Suppressor macrophage (primary cell): ENCODE measurements at places on chromosomes 11 and 22.

DNA sequence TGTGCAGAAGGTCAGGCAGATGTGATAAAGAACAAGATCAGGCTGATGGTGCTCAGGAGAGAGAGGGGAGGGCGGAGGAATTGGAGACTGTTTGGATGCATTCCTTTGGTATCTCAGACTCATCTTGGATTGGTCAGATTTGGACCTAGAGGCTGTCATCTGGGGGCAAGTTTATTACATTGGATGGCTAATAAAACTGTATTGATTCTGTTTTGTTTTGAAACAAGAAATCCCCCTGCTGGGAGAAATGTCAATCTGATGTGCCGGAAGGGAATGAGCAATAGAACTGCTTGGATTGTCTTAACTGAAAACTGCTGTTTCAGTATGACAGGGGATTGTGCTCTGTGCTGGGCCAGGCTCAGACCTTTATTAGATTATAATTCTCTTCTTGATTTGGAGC is 25.5 kb upstream of the CCDC90B start:
- no peak for DNase-seq

DNA sequence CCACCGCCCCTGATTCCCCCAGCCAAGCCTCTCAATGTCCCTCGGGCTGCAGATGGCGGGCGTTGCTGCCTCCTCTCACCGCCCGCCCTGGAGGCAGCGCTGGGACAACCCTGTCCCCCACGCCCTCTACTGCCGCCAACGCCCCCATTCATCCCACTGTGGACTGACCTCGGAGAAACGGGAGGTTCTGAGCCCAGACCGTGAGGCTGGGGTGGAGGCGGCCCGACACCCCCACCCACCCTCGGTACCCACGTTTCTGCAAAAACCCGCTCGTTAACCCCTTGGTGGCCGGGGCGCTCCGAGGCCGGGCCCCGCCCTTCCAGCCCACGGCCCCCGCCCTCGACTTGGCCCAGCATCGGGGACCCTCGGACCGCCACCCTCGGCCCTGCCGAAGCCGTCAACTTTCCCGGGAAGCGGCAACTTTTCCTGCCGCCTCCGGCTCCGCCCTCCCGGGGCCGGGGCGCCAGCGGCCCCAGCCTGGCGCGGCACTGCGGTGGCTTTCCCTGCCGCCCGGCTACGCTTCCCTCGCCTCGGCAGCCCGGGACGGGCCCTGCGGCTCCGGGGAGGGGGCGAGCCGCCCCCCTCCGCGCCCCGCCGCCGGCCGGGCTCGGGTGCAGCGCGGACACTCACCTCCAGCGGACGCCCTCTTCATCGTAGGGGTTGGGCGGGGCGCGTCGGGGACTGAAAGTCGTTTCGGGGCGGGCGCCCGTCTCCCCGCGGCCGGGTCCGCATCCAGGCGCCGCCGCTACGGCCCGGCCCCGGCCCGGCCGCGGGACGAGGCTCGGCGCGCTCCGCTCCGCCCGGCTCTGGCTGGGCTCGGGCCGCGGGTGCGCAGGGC is 458 bp downstream of the RTN4R start:
- DNase-seq = peak; percentile 12

- DNase-seq = no peak
These were observed 65.9 kb downstream of the BLID start for GRCh38 chr11:122050021-122050690.

GRCh38 chr11:45546366-45546765 is 119.1 kb downstream of the CHST1 start:
- DNase-seq = peak; percentile 7

- peak; percentile 8 for DNase-seq
These were observed 57.0 kb upstream of the ADORA2A start for GRCh38 chr22:24370401-24370800.

- DNase-seq = no peak
These were observed 3.3 kb downstream of the MRPL49 start for GRCh38 chr11:65125197-65126056.

- no peak for DNase-seq
These were observed 4.9 kb downstream of the TKFC start for GRCh38 chr11:61337706-61338470.

GRCh38 chr11:8060801-8061554 is 20.0 kb upstream of the TUB start:
- no peak for DNase-seq

DNA sequence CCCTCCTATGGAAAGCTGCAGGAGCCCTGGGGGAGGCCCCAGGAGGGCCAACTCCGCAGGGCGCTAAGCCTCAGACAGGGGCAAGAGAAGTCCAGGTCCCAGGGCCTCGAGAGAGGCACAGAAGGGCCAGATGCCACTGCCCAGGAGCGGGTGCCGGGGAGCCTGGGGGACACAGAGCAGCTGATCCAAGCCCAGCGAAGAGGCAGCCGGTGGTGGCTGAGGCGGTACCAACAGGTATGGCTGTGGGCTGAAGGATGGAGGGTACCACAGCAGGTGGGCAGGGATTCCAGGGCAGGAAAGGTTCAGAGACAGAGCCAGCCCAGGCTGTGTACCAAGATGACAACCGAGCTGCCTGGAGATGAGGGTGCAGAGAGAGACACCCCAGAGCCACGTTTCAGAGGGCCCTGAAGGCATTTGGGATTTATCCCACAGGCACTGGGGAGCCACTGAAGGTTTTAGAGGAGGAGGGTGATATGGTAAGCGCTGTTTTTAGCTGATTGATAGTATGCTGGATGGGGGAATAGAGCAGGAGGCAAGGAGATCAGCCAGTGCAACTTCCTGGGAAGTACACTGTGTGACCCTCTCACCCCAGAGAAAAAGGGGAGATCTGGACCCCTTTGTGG is 412 bp downstream of the C11orf86 start:
- DNase-seq = no peak

DNA sequence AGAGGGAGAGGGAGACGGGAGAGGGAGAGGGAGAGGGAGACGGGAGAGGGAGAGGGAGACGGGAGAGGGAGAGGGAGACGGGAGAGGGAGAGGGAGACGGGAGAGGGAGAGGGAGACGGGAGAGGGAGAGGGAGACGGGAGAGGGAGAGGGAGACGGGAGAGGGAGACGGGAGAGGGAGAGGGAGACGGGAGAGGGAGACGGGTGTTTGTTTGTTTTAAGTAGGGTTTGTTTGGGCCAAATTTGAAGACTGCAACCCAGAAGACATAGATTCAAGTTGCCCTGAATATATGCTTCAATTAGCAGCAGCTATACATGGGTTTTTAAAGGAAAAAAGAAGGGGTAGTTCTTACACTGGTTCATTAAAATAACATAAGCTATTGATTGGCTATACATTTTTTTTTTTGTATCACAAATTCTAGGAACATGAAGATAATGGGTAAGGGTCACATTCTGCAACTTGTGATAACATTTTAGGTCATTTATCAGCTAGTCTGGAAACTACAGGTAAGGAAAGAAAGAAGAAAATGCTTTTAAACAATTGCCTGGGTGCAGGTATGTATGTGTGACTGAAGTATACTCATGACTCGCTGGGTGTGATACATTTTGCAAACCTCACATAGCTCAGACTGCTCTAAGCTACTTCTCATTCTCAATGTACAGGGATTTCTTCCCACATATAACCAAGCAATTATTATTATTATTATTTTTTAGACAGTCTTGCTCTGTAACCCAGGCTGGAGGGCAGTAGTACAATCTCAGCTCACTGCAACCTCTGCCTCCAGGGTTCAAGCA is 67.3 kb downstream of the MCHR1 start:
- no peak for DNase-seq

GRCh38 chr22:36425977-36426523 is 38.3 kb upstream of the MYH9 start:
- DNase-seq = peak; percentile 85

- DNase-seq = no peak
These were observed 107.4 kb downstream of the PGR start for GRCh38 chr11:101022256-101022655.

GRCh38 chr22:27241430-27242321 is 559.9 kb downstream of the MN1 start:
- DNase-seq = no peak

- DNase-seq = no peak
These were observed 77.5 kb downstream of the PPFIBP2 start for GRCh38 chr11:7591107-7591894.

- no peak for DNase-seq
These were observed 6.7 kb downstream of the MUC5B start for GRCh38 chr11:1229471-1230120.

DNA sequence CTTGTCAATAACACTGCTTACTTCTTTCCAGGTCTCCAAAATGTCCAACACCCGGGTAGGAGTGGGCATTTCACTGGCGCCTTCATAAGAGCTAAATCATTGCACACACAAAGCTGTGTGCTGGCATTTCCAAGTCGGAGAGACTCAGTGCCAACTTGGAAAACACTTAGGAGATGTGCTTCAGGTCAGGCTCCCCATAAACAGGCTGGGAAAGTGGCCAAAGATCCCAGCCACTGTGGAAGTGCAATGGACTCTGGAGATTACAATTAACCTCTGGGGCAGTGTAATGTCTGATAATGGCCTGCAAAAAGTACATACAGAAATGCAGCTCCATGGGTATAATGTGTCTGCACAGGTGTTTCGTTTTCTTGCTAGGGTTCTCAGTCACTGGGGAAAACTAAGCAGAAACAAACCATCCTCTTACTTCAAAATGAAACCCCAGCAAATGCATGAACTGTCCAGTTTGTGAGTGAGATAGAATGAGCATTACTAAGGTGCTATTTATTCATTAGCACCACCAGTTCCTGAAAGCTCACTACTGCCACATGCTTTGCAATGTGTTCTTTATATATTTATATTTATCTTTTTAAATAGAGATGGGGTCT is 79.0 kb downstream of the ABTB2 start:
- DNase-seq = no peak

- DNase-seq = peak; percentile 75
These were observed 36.6 kb upstream of the VPREB1 start for GRCh38 chr22:22207845-22208564.

DNA sequence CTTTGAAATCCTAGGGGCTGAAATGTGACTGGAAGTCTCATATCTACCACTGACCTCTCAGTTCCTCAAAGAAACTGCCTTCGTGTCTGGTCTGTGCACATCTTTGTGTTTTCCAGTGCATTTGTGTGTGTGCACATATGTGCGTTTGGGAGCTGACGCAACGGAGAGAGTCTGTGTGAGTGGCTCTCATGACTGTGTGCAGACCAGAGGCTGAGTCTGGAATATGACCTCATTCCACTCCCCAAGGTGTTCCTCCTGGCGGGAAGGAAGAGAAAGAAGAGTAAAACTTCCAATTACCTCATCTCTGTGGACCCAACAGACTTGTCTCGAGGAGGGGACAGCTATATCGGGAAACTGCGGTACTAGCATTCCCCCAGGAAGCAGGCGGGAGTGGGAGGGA is 16.5 kb downstream of the TUB start:
- DNase-seq = no peak

GRCh38 chr11:94303966-94304958 is at the start of gene IZUMO1R:
Gene IZUMO1R (plus strand): TSS chr11:94304580. CDS start chr11:94305637, 1,057 bp downstream.
- no peak for DNase-seq

DNA sequence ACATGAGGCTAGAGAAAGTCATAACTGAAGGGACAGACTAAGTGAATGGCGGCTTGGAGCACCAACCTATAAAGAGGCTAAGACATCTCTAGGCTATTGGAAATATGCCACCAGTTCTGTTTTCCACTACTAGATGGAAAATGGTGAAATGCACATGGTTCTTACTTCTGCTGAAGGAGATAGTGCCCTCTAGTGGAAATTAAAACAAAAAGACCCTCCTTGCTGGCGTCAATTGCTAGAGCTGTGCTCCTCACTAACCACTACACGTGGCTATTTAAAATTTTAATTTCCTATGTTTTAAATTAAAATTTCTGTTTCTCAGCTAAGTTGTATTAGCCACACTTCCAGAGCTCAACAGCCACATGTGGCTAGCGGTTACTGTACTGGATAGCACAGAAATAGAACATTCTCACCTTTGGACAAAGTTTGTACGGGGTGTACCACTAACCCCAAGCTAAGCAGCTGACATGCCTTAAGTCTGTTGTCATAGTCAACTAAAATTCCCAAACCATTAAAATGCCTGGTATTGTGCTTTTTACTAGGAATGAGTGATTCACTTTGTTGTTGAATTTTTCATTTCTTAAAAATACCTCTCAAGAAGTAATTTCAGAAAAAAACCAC is 34.1 kb upstream of the CALCA start:
- peak; percentile 27 for DNase-seq

DNA sequence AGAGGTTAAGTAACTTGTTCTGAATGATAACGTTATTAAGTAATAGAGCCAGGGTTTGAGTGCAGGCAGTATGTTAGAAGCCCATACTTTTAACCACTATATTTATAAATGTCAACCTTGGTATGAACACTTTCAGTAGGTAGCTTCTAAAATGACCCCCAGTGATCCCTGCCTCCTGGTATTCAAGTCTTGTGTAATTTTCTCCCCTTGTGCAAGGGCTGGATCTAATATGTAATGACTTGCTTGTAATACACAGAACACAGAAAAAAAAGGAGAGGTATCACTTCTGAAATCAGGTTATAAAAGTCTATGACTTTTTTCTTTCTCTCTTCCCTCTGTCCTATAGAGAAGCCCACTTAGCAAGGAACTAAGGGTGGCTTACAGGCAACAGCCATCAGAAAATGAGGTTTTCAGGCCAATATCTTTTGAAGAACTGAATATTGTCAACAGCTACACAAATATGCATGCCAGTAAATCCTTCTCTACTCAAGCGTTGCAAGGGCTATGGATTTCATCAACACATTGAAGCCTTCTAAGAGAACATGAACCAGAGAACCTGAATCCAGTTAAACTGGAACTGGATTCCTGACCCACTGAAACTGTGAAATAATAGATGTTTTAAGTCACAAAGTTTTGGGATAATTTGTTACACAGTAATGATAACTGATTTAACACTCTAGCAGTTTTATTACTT is 712.3 kb downstream of the METTL15 start:
- DNase-seq = no peak

GRCh38 chr11:68153742-68154141 is 32.6 kb upstream of the CHKA start:
- no peak for DNase-seq

DNA sequence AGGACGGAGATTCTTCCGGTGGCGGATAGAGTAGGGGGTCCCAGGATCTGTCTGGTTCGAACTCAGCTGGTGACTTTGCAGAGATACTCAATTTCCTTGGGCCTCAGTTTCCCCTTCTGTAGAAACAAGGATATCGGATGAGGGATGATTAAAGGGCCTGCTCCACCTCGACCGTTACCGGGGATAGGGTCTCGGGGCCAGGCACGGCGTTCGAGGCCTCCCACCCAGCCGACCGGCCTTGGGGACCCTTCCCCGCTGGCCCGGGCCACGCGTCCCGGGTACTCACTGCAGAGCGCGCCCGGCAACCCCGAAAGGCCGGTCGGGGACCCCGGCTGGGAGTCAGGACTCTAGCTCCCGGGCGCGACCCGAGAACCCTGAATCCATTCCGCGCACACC is 321 bp downstream of the RHBDD3 start:
- DNase-seq = no peak
